Pancreas (tissue), 10 donors: ENCODE measurements at places on chromosomes 2 and 18. TPM values are rescaled to one million over a fixed set of nuclear protein-coding genes. Genes with fewer than 3 reads are reported as not detected.

DNA sequence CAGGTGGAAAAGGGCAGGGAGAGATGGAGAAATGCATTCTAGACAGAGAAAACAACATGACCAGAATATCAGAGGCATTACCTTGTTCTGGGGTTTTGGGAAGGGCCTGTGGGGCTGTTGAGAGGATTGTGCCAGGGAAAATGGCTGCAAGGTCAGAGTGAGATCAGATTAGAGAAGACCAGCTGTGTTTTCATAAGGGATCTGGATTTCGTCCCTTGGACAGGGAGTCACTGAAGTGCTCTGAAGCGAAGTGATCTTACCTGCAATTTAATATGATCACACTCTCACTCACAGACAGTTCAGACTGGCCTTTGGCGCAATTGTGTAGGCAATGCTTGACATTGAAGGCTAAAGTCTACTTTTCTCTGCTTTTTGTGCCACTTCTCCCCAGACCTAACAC lies 20.3 kb upstream of the REG3G start:
- no peak for DNase-seq
- H3K4me1 ChIP-seq = peaks cover 9% of the 10 kb centered on the region
- no peak overlapping the region for H3K27ac ChIP-seq
- no peaks in the 10 kb centered on the region for H3K27me3 ChIP-seq

- H3K27ac ChIP-seq = no peak overlapping the region
- no peaks in the 10 kb centered on the region for H3K27me3 ChIP-seq
- no peaks in the 10 kb centered on the region for H3K4me1 ChIP-seq
- no peak for DNase-seq
- no peaks in the 10 kb centered on the region for H3K36me3 ChIP-seq
- H3K4me3 ChIP-seq = no peak overlapping the region
These were observed 452.7 kb downstream of the TGIF1 start for GRCh38 chr18:3902676-3903075.

- H3K4me1 ChIP-seq = no peaks in the 10 kb centered on the region
- H3K27me3 ChIP-seq = no peaks in the 10 kb centered on the region
- DNase-seq = no peak
- H3K36me3 ChIP-seq = no peaks in the 10 kb centered on the region
- H3K27ac ChIP-seq = no peak overlapping the region
These were observed 396.2 kb upstream of the VWC2L start for GRCh38 chr2:214014551-214015220.

DNA sequence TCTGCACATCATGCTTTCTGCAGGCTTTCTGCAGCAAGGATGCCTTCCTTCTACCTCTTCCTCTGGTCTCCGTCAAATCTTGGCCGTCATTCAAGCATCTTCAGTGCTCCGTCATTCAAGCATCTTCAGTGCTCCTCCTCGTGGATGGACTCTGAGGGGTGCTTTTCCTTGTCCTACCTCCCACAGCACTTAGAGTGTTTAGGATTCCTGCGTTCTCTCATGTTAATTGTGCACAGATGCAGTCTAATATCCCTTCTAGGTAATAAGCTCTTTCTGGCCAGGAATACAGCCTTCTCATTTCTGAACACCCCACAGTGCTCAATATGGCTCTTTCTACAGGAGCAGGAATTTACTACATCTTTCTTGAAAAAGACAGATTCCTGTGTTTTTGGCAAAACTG lies 59.8 kb downstream of the ZNF236 start:
- H3K36me3 ChIP-seq = peaks cover 28% of the 10 kb centered on the region
- no peaks in the 10 kb centered on the region for H3K4me1 ChIP-seq
- DNase-seq = no peak
- H3K27ac ChIP-seq = no peak overlapping the region
- H3K4me3 ChIP-seq = no peak overlapping the region

DNA sequence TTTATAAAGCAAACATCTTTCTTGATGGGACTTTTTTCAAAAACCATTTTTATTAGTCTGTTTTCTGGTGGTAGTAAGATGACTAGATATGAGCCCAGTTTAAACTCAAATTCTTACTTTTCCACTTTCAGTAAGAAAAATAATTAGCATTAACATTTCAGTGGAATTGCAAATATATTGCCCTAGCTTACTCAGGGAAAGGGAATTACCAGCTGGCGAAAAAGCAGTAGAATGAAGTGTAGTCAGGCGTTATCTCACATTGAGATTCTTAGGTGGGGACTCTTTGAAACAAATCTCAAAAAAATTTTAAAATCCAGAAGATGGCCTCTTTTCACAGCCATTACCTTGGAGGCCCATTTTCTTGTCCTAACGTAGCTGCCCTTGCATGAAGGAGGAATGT lies 65.8 kb downstream of the CRIM1 start:
- H3K4me1 ChIP-seq = peaks cover 8% of the 10 kb centered on the region
- H3K27ac ChIP-seq = no peak overlapping the region
- no peaks in the 10 kb centered on the region for H3K36me3 ChIP-seq
- H3K27me3 ChIP-seq = no peaks in the 10 kb centered on the region

- H3K4me1 ChIP-seq = no peaks in the 10 kb centered on the region
- no peaks in the 10 kb centered on the region for H3K36me3 ChIP-seq
- H3K4me3 ChIP-seq = no peak overlapping the region
- H3K27me3 ChIP-seq = no peaks in the 10 kb centered on the region
These were observed 256.2 kb upstream of the ZSWIM2 start for GRCh38 chr2:187105218-187105617.

GRCh38 chr2:205386109-205386508 lies 296.2 kb upstream of the NRP2 start:
- no peaks in the 10 kb centered on the region for H3K4me1 ChIP-seq
- H3K27ac ChIP-seq = no peak overlapping the region
- H3K4me3 ChIP-seq = no peak overlapping the region
- H3K36me3 ChIP-seq = no peaks in the 10 kb centered on the region

DNA sequence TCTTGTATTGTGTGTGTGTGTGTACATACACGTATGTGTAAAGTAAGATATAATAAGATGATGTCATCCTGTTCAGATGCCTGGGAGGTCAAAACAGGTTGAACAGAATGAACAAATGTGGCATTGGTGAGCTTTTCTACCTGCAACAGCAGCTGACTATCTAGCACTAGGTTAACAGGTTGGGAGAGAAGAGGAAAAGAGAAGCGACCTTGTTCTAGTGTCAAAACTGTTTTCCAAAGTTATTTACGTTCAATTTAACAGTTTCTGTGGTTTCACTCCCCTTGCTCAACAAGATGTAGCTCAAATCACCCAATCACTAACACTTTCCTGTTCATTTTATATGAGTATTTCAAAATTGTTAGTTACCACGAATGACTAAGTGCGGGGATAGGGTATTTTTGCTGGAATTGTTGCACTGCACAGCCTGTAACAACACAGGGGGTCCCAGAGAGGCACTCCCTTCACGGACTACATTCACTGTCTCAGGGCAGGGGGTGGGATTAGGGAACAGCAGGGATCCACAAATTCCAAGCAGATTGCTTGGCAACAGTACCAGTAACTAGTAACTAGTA lies 67.5 kb upstream of the DTNB start:
- H3K27ac ChIP-seq = peak overlapping the region; percentile 41
- no peak overlapping the region for H3K4me3 ChIP-seq
- peaks cover 35% of the 10 kb centered on the region for H3K4me1 ChIP-seq

- no peak overlapping the region for H3K4me3 ChIP-seq
- no peak for DNase-seq
- H3K4me1 ChIP-seq = no peaks in the 10 kb centered on the region
- no peaks in the 10 kb centered on the region for H3K27me3 ChIP-seq
- H3K36me3 ChIP-seq = no peaks in the 10 kb centered on the region
- no peak overlapping the region for H3K27ac ChIP-seq
These were observed 663 bp downstream of the TRIM54 start for GRCh38 chr2:27282892-27283291.

DNA sequence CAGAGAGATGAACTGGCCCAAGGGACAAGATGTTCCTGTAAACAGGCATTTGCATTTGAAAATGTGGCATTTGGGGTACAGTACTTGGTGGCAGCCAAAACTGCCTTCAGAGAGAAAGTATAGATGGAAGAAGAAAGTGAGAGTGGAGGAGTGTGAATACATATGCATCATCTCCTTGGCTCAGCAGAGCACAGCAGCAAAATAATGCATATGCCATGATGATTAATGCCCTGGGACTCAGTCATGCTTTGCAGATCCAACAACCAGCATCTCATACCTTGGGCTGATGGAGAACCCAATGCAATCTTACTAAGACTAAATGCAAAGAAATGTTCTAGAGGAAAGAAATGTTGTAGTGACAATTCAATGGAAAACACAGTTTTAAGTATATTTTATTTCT lies 29.7 kb upstream of the CYTIP start:
- H3K36me3 ChIP-seq = no peaks in the 10 kb centered on the region
- no peak for DNase-seq
- no peaks in the 10 kb centered on the region for H3K27me3 ChIP-seq
- no peak overlapping the region for H3K4me3 ChIP-seq

DNA sequence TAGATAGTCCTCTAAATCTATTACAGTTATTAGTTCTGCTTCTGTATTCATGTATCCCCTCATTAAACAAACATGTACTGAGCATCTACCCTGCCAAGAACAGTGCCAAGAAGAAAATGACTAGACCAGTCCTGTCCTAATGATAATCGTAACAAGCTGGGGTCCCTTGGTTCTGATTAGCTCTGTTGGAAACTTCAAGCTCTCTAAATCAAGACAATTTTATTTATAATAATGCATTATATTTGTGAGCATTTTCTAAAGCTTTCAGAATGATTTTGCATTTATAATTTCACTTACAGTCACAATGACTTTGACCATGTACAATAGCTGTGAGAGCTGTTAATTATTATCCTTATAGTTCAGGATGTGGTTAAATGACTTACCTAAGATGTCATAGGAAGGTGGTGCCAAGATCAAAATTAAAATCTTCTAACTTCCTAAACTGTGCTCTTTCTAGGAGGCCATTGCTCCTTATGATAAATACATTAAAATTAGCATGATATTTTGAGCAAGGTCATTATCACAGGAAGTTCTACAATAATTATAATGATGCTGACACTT lies 336.5 kb upstream of the SLC39A10 start:
- no peak for DNase-seq
- H3K4me3 ChIP-seq = no peak overlapping the region
- H3K36me3 ChIP-seq = no peaks in the 10 kb centered on the region
- no peak overlapping the region for H3K27ac ChIP-seq
- no peaks in the 10 kb centered on the region for H3K27me3 ChIP-seq

- peaks cover 15% of the 10 kb centered on the region for H3K4me1 ChIP-seq
- H3K27me3 ChIP-seq = no peaks in the 10 kb centered on the region
- H3K27ac ChIP-seq = no peak overlapping the region
These were observed 17.0 kb downstream of the TMEM177 start for GRCh38 chr2:119696005-119696404.

Gene RAMP1
- total RNA-seq = 53.3 TPM

Gene CABYR
- 0.67 TPM for total RNA-seq

Gene ITGA4
- 0.83 TPM for total RNA-seq

Gene FOXI3
- not detected for total RNA-seq

Gene CIAO1
- total RNA-seq = 34.4 TPM

Gene CRYGD
- not detected for total RNA-seq

Gene SLC38A11
- 2.6 TPM for total RNA-seq

Gene DUSP2
- total RNA-seq = 0.32 TPM

Gene ATOH8
- 3.3 TPM for total RNA-seq
